GM12878 (cell line): ENCODE measurements at places on chromosomes 6 and 20.

GRCh38 chr6:40885139-40885774 lies 153.8 kb downstream of the UNC5CL start:
- H3K36me3 ChIP-seq = no peaks in the 10 kb centered on the region
- no peak overlapping the region for H3K27ac ChIP-seq
- DNase-seq = no peak
- H3K4me3 ChIP-seq = no peak overlapping the region

GRCh38 chr6:1613346-1613687 lies 3.6 kb downstream of the FOXC1 start:
- no peaks in the 10 kb centered on the region for H3K36me3 ChIP-seq
- H3K4me1 ChIP-seq = peaks cover 3% of the 10 kb centered on the region; the same call in 1 of the 2 replicates
- peaks cover 7% of the 10 kb centered on the region for H3K27me3 ChIP-seq
- DNase-seq = no peak
- H3K4me3 ChIP-seq = no peak overlapping the region

- no peak overlapping the region for H3K27ac ChIP-seq
- H3K27me3 ChIP-seq = no peaks in the 10 kb centered on the region
- DNase-seq = no peak
Measured at GRCh38 chr6:17907406-17908229, 79.8 kb downstream of the KIF13A start.

DNA sequence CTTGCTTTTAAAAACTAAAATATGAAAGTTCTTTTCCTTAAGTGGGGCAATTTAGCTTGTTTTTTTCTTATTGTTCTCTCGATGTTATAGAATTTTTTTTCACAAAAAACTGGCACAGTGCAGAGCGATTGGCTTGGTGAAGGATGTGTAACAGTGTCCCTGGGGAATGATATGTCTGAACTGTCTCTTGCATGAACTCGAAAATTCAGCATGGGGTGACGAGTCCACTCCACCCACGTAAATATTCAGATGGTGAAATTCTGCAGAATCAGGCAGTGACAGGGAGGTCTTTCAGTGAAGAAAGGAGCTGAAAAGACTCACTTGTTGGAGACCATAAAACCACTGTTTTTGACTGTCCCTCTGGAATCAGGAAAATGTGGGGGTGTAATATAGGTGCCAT lies 505.3 kb downstream of the MMUT start:
- H3K27me3 ChIP-seq = no peaks in the 10 kb centered on the region
- no peaks in the 10 kb centered on the region for H3K4me1 ChIP-seq
- H3K36me3 ChIP-seq = no peaks in the 10 kb centered on the region

- no peak overlapping the region for H3K4me3 ChIP-seq
- H3K4me1 ChIP-seq = no peaks in the 10 kb centered on the region
- no peaks in the 10 kb centered on the region for H3K27me3 ChIP-seq
- no peak overlapping the region for H3K27ac ChIP-seq
- DNase-seq = no peak
Measured at GRCh38 chr6:18485660-18486435, 98.7 kb downstream of the RNF144B start.

DNA sequence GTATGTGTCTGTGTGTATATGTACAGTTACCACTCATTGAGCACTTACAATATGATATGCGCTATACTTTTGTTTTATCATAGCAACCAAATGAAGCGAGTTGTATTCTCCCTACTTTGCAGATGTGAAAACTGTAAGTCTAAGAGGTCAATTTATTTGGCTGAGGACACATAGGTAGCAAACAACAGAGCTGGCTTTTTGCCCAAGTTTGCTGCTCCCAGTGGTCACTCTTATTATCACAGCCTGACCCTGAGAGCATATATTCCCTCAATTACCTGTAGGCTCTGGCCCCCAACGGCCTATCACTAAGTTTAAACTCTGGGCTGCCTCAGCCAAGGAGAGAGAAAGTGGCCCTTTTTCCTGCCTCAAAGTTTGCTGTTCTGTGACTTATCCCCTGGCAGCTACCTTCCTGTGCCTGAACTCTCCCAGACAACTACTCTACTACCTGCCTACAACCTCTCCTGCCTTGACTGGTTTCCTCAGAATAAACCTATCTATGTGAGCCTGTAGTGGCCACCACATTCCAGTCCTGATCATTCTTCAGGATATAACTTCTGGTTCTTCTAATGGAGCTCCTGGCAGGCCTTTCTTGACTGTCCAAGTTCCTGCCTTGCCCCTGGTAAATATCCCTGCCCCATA lies 221.8 kb downstream of the FRK start:
- no peaks in the 10 kb centered on the region for H3K36me3 ChIP-seq
- no peaks in the 10 kb centered on the region for H3K27me3 ChIP-seq
- no peak overlapping the region for H3K4me3 ChIP-seq

- peaks cover 7% of the 10 kb centered on the region; the same call in 1 of the 2 replicates for H3K36me3 ChIP-seq
- no peak overlapping the region for H3K27ac ChIP-seq
- no peak overlapping the region for H3K4me3 ChIP-seq
Measured at GRCh38 chr6:56652994-56653393, 10.3 kb upstream of the DST start.

DNA sequence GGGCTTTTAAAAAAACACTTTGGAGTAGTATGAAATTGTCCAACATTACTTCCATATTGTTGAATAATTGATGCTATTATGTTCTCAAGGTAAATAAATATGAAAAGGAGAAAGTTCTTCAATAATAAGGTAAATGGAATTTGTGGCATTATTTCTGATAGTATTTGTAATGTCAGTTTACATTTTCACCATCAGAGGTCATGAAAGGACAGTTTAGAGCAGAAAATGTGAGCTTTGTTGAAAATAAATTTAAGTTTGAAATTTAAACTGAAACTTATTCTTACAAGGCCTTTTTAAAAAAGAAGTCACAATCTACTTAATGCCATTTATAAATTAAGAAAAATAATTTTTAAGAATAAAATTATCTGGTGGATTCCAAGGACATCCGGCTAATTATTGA lies 15.8 kb upstream of the CEP162 start:
- H3K27ac ChIP-seq = no peak overlapping the region
- no peaks in the 10 kb centered on the region for H3K27me3 ChIP-seq
- no peaks in the 10 kb centered on the region for H3K4me1 ChIP-seq
- no peak for DNase-seq
- no peaks in the 10 kb centered on the region for H3K36me3 ChIP-seq
- H3K4me3 ChIP-seq = no peak overlapping the region

GRCh38 chr20:59047938-59048680 lies 5.5 kb upstream of the PRELID3B start:
- no peaks in the 10 kb centered on the region for H3K36me3 ChIP-seq
- H3K27me3 ChIP-seq = peaks cover 5% of the 10 kb centered on the region; the same call in 1 of the 2 replicates
- no peak overlapping the region for H3K27ac ChIP-seq

GRCh38 chr20:32819992-32820697 lies 391 bp downstream of the MAPRE1 start:
- peak overlapping the region; percentile 63 for H3K27ac ChIP-seq
- DNase-seq = no peak
- no peaks in the 10 kb centered on the region for H3K36me3 ChIP-seq
- H3K4me3 ChIP-seq = peak overlapping the region; percentile 79
- H3K4me1 ChIP-seq = peaks cover 6% of the 10 kb centered on the region

GRCh38 chr6:132140189-132140588 lies 189.0 kb upstream of the CCN2 start:
- H3K4me3 ChIP-seq = no peak overlapping the region
- H3K27ac ChIP-seq = no peak overlapping the region
- no peaks in the 10 kb centered on the region for H3K36me3 ChIP-seq
- no peak for DNase-seq

DNA sequence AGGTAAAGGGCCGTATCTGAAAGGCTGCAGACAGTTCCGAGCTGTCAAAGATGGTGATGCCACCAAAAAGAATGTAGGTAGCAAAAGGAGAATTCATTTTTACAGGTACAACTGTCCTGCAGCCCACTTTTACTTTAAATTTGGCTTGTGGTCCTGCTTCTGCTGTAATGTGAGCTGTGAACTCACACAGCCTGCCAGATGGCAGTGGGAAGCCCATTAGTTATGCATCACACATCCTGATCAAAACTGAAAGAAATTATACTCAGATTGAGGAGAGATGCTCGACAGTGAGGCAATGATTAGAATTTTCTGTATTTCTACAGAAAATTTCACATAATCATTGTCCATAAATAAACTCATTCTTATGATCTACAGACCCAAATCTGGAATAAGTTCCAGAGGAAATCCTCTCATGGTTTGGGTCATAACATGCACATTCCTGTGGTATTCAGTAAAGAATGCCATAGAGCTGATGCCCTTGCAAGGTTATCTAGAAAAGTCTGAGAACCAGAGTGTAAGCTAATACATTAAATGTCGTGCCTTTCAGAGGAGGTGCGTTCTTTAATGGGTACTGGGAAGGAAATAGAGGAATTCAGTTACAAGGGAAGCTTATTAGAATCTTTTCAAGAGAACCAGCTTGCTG lies 23.9 kb upstream of the E2F3 start:
- H3K4me3 ChIP-seq = no peak overlapping the region
- H3K27ac ChIP-seq = no peak overlapping the region
- no peaks in the 10 kb centered on the region for H3K27me3 ChIP-seq
- H3K4me1 ChIP-seq = no peaks in the 10 kb centered on the region
- no peak for DNase-seq

- H3K4me3 ChIP-seq = no peak overlapping the region
- H3K27me3 ChIP-seq = no peaks in the 10 kb centered on the region
- no peak for DNase-seq
- H3K27ac ChIP-seq = peak overlapping the region; percentile 29; the same call in 1 of the 2 replicates
Measured at GRCh38 chr6:135118134-135118730, 62.9 kb upstream of the MYB start.

DNA sequence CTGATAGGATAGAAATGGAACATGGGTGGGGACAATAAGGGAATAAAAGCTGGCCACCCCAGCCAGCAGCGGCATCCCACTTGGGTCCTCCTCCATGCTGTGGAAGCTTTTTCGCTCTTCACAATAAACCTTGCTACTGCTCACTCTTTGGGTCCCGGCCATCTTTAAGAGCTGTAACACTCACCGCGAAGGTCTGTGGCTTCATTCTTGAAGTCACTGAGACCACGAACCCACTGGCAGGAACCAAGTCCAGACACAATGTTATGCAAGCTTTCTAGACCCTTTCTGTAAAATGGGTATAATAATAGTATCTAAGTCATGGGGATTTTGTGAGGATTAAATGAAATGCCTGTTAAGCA lies 48.9 kb upstream of the EZR start:
- H3K27me3 ChIP-seq = no peaks in the 10 kb centered on the region
- no peaks in the 10 kb centered on the region for H3K36me3 ChIP-seq
- peaks cover 39% of the 10 kb centered on the region for H3K4me1 ChIP-seq
- H3K27ac ChIP-seq = peak overlapping the region; percentile 41; the same call in 1 of the 2 replicates

GRCh38 chr6:13452346-13453117 lies 34.9 kb downstream of the GFOD1 start:
- H3K27ac ChIP-seq = no peak overlapping the region
- peaks cover 48% of the 10 kb centered on the region for H3K4me1 ChIP-seq
- no peaks in the 10 kb centered on the region for H3K27me3 ChIP-seq
- peaks cover 24% of the 10 kb centered on the region for H3K36me3 ChIP-seq

GRCh38 chr6:160327981-160328380 lies 20.2 kb upstream of the SLC22A3 start:
- DNase-seq = no peak
- no peak overlapping the region for H3K4me3 ChIP-seq
- H3K4me1 ChIP-seq = no peaks in the 10 kb centered on the region
- H3K27ac ChIP-seq = no peak overlapping the region
- H3K27me3 ChIP-seq = no peaks in the 10 kb centered on the region
- H3K36me3 ChIP-seq = no peaks in the 10 kb centered on the region

GRCh38 chr6:52590152-52590891 lies 13.5 kb upstream of the TRAM2 start:
- no peaks in the 10 kb centered on the region for H3K27me3 ChIP-seq
- no peak overlapping the region for H3K27ac ChIP-seq
- DNase-seq = no peak
- H3K4me3 ChIP-seq = no peak overlapping the region
- peaks cover 14% of the 10 kb centered on the region for H3K4me1 ChIP-seq

DNA sequence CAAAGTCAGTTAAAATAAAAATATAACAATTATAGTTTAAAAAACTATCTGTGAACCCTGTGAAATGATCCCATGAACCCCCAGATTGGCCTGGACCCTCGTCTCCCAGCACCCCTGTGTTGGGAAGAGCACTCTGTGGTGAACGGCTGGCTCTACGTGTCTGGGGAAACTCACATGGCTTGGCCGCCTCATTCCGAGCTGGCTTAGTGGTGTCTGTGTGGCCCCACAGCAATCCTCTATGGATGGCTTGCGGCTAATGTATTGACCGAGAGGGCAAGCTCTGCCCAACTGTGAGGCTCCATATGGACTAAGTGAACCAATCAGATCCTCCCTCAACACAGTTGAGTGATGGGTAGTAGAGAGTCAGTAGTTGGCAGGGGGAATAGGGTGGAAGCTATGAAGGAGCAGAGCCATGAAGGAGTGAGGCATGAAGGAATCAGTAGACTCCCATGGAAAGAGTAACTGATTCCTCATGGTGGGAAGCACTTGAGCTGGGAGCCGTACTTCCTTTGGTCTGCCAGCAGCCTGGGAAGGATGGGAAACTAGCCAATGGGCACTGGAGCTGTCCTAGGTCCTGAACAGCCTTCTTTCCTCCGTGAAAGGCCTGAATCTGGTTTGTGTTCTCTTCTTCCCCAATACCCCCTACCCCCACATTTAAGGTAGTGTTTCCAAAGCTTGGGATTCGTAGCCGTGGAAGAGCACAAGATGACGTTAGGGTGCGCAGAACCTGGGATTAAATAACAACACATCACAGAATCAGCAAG lies 21.6 kb upstream of the ZNF831 start:
- no peak for DNase-seq
- H3K36me3 ChIP-seq = no peaks in the 10 kb centered on the region
- H3K27me3 ChIP-seq = no peaks in the 10 kb centered on the region
- no peak overlapping the region for H3K27ac ChIP-seq
- no peaks in the 10 kb centered on the region for H3K4me1 ChIP-seq

DNA sequence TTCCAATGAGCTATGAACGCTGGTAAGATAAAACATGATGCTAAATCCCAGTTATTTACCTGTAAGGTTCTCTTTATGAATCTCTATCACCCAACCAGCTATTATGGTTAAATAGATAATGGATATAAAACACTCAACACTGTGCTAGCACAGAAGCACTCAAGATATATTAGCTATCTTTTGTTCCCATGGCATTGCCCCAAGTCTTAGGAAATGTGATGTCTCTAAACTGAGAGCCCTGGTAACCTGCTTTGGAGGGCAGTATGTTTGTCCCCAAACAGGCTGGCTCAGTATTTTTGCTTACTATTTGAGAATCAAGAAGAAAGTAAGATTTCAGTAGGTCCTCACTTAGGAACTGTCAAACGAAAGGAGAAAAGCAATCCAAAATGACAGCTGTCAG lies 90.5 kb downstream of the BTBD9 start:
- H3K4me3 ChIP-seq = no peak overlapping the region
- no peaks in the 10 kb centered on the region for H3K4me1 ChIP-seq
- no peak for DNase-seq
- H3K36me3 ChIP-seq = no peaks in the 10 kb centered on the region; the same call in 1 of the 2 replicates

GRCh38 chr6:159929819-159930218 lies 39.0 kb downstream of the MAS1 start:
- peak; percentile 73 for DNase-seq
- peaks cover 25% of the 10 kb centered on the region for H3K4me1 ChIP-seq
- H3K27me3 ChIP-seq = no peaks in the 10 kb centered on the region
- H3K4me3 ChIP-seq = no peak overlapping the region
- H3K27ac ChIP-seq = peak overlapping the region; percentile 77
